ENCODE measurements at places on chromosomes 1 and 21. TPM values are rescaled to one million over a fixed set of nuclear protein-coding genes. Genes with fewer than 3 reads are reported as not detected.

- DNase-seq: peak; percentile 96
- H3K4me3 ChIP-seq: peak within 1 kb of the TSS; percentile 27
- peak within 1 kb of the TSS; percentile 17 for H3K27ac ChIP-seq
- peaks cover 10% of the 10 kb centered on the region for H3K4me1 ChIP-seq
These were observed at the start of gene SYT11 for GRCh38 chr1:155859234-155859829. Gene SYT11, plus strand, starts transcription at chr1:155859567. Its CDS starts 195 bp downstream, at chr1:155859762.

GRCh38 chr1:7111853-7112252, 326.6 kb downstream of the CAMTA1 start:
- H3K27me3 ChIP-seq: no peaks in the 10 kb centered on the region
- no peak overlapping the region for H3K4me3 ChIP-seq
- H3K27ac ChIP-seq: no peak overlapping the region
- no peaks in the 10 kb centered on the region for H3K36me3 ChIP-seq
- H3K4me1 ChIP-seq: no peaks in the 10 kb centered on the region

DNA sequence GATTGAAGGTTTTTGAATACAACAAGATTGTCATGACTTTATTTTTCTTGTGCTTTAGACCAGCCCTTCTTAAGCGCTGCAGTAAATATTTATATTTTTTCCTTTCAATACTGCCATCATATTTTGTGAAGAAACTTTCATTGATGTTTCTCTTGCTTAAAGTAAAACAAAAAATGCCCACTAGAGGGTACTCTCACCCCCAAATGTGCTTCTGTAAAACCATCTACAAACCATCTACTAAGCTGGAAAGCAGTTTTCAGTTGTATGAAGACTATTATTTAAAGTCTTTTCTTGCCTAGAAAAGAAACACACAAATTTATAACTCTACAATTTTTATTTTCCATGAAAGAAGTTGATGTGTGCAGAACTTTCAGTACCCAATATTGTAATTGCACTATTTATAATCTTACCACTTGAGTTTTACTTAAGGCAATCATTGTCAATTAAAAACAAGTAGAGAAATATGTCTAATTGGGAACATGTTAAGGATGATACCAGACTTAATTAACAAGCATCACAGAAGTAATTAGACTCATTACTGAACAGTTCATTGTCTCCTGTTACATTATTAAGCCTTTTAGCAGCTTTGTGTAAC, 10.7 kb downstream of the LEPR start:
- DNase-seq: peak; percentile 9
- no peaks in the 10 kb centered on the region for H3K27me3 ChIP-seq
- peaks cover 4% of the 10 kb centered on the region for H3K36me3 ChIP-seq
- no peaks in the 10 kb centered on the region for H3K4me1 ChIP-seq
- H3K4me3 ChIP-seq: no peak overlapping the region

GRCh38 chr21:45578811-45579381, 36.7 kb upstream of the SLC19A1 start:
- no peak overlapping the region for H3K27ac ChIP-seq
- H3K27me3 ChIP-seq: no peaks in the 10 kb centered on the region
- no peak overlapping the region for H3K4me3 ChIP-seq
- H3K4me1 ChIP-seq: no peaks in the 10 kb centered on the region
- DNase-seq: no peak

The RHD gene
- polyA plus RNA-seq: not detected

The RNU1-1 gene
- not detected for polyA plus RNA-seq

- no peaks in the 10 kb centered on the region for H3K27me3 ChIP-seq
- H3K27ac ChIP-seq: no peak overlapping the region
- H3K4me3 ChIP-seq: no peak overlapping the region
- no peaks in the 10 kb centered on the region for H3K4me1 ChIP-seq
- H3K36me3 ChIP-seq: no peaks in the 10 kb centered on the region
- DNase-seq: no peak
These were observed 31.0 kb downstream of the TMCC2 start for GRCh38 chr1:205258719-205259118.

- no peaks in the 10 kb centered on the region for H3K4me1 ChIP-seq
- H3K4me3 ChIP-seq: no peak overlapping the region
- no peak for DNase-seq
- no peaks in the 10 kb centered on the region for H3K36me3 ChIP-seq
- no peaks in the 10 kb centered on the region for H3K27me3 ChIP-seq
These were observed 99.0 kb upstream of the WLS start for GRCh38 chr1:68331117-68331865.

DNA sequence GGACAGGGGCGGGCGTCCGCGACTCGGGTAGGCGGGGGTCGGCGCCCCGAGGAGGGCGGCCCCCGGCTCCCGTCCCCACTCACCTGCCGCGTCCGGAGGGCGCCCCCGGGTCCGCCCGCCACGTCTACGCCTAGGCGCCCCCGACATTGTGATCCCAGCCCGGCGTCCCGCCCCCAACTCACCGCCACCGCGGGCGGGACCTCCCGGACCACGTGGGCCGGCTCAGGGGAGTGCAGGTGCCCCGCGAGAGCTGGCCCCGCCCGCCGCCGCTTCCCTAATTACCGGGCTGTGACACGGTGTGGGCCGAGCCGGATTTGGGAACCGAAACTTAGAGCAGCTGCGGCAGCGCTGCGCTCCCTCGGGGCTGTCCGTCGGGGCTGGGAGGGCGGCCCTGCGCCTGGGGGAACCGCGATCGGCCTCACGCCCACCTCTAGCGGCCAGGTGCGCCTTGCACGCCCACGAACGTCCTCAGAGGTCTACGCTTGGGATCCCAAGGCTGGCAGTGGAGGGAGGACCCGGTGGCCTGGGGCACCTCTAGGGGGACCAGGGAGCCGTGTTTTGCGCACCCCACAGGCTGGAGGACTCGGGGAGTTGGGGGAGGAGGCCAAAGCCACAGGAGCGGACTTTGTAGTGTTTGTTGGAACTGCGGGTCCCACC, 521 bp upstream of the NADK start:
- H3K4me1 ChIP-seq: peaks cover 68% of the 10 kb centered on the region
- peak overlapping the region; percentile 98 for H3K27ac ChIP-seq
- no peaks in the 10 kb centered on the region for H3K36me3 ChIP-seq
- no peaks in the 10 kb centered on the region for H3K27me3 ChIP-seq

Measured in small intestine (tissue), 16 donors.